Stimulated activated CD4-positive, alpha-beta T cell treated with anti-CD3 and anti-CD28 coated beads, TNF-alpha, amount 100 ng/mL, for 48 hours (primary cell): ENCODE measurements at places on chromosomes 5 and 9.

- DNase-seq: no peak
Observed at GRCh38 chr5:55481293-55481855, 53.4 kb downstream of the PLPP1 start.

DNA sequence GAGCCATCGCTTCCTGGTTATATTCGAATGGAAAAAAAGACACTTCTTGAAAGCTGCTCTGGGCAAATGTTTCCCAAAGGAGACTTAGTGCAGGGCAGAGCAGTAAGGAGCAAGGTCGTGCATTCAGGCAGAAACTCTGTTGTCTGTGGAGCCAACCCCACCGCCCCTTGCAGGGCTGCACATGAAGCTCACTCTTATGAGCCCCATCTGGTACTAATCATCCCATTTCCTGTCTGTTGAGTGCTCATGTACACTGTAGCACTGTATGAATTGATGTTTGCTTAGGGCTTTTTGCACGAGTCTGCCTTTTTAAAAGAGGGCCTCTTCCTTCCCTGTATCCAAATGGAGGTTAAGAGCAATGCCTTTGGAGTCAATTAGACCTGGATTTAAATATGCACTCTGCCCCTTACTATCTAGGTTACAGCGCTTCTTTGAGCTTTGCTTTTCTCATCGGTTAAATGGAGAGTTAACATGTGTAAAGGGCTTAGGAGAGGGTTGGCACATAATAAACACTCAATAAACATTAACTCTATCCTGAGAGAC lies 25.4 kb downstream of the HMHB1 start:
- no peak for DNase-seq

- peak; percentile 49 for DNase-seq
Observed at GRCh38 chr9:99824378-99825171, 2.9 kb downstream of the NR4A3 start.

DNA sequence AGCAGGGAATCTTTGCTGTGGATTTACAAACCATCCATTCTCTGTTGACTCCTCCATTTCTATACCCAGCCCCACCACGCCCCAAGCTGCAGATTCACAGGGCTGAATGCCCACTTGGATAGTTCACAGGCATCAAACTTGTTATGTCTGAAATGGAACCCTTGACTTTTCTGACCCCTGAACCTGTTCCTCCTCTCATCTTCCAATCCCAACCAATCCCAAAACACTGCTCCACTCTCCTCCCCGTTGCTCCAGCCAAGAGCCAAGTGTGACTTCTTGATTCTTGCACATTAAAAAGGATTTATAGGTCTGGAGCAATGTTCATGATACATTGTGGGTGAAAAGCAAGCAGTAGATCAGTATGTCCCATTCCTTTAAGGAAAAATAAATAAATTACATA lies 145.6 kb downstream of the DAB2IP start:
- DNase-seq: no peak

DNA sequence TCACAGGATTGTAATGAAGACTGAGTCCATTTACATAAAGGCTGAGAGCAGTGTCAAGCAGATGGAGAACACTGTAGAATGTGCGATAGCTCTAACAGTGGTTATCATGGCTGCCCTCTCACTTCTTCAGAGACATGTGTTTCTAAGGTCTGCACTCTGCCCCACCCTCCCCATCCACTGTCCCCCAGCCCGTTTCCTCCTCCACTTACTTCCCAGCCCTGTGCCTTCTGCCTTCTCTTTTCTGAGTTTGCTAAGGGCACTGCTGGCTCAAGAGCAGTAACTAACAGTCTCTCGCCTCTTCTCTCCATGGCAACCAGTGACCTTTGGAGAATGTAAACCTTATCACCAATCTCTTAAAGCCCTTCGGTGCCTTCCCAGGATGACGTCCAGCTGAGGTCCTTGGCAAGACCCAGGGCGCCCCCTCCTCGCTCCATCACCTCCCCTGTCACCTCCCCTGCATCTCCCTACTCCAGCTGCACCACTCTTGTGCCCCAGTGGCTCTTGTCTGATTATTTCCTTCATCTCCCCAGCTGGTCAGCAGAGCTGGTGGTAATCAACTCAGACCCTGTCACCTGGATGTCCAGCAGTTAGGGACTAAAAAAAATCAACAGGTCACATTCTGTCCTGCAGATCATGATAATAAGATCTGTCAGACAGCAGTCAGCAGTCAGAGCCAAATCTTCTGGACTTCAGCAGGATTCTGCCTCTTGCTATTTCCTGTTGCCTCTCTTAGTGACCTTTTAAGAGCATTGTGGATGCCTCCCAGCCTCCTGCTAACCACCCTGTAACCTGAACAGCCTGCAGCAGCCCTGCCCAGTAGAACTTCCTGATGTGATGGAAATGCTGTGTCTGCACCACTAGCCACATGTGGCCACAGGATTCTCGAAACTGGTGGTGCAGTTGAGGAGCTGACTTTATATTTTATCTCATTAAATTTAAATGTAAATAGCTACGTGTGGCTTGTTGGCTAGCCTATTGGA lies 9.0 kb downstream of the FXN start:
- no peak for DNase-seq

DNA sequence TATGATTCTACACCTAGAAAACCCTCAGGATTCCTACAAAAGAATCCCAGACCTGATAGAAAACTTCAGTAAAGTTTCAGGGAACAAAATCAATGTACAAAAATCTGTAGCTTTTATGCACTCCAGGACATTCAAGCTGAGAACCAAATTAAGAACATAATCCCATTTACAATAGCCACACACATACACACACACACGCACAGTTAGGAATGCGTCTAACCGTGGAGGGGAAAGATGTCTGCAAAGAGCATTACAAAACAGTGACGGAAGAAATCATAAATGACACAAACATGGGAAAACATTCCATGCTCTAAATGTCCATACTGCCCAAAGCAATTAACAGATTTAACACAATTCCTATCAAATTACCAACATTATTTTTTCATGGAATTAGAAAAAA lies 51.4 kb upstream of the CAST start:
- DNase-seq: no peak

GRCh38 chr5:10678244-10678643 lies 82.8 kb downstream of the DAP start:
- no peak for DNase-seq

- DNase-seq: no peak
Observed at GRCh38 chr9:38697776-38698300, 22.1 kb downstream of the FAM240B start.

GRCh38 chr9:110532908-110533665 lies 46.5 kb downstream of the SVEP1 start:
- no peak for DNase-seq

DNA sequence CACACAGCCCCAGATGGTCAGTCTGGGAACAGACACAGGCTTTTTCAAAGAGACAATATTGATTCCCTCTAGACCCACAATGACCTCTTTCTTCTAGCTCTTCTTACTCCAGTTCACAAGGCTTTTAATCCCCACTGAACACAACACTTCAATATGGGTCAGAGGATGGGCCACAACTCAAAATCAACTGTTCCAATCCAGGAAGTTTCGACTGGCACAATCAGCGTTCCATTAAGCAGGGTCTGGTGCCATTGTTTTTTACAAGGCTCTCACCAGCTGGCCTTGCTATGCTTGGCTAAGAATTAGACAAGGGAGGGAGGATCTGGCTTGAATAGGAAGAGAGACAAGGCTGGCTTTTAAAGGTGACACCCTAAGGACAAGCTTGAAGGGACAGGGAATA lies 199.4 kb upstream of the SLC24A2 start:
- no peak for DNase-seq

DNA sequence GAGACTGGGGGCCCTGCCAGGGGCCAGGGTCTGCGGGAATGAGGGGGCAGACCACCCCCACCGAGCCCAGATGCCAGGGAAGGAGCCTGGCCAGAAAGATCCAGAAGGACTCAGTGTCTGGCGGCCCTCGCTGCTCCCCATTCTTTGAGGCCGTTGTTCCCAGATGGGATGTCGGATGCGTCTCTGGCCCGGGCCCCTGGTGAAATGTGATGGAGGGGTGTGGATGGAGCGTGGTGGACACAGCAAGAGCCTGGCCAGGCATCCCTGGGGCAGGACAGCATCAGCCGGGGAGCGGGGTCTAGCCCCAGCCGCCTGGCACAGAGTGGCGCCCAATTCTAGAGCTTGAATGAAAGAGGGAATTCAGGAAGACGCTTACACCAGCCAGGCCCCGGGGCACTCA lies 46.2 kb upstream of the NKD2 start:
- DNase-seq: no peak

GRCh38 chr5:158559643-158560042 lies 540.1 kb downstream of the EBF1 start:
- no peak for DNase-seq

DNA sequence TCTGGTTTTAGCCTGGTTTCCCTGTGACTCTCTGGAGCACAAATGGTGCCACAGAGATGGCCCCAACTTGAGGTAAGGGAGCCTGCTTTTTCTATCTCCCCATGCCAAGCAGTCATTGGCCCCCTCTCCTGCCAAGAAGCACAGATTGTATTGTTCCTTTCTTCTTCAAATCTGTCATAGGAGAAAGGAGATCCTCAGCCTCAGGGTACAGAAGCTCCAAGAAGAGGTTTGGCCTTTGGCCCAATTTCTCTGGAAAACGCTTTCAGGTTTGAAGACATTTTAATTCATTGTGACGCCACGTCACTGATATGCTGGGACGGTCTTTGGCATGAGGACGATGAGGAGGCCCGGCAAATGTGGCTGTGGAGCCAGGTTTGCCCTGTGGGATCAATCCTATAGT lies 29.2 kb upstream of the PANK3 start:
- DNase-seq: no peak

- no peak for DNase-seq
Observed at GRCh38 chr9:35771534-35771933, 17.5 kb upstream of the MSMP start.

- no peak for DNase-seq
Observed at GRCh38 chr9:132798817-132799790, 79.0 kb downstream of the AK8 start.

- no peak for DNase-seq
Observed at GRCh38 chr5:25255128-25255527, 610.4 kb upstream of the CDH10 start.

GRCh38 chr5:116733991-116734975 lies 159.7 kb upstream of the SEMA6A start:
- DNase-seq: no peak

DNA sequence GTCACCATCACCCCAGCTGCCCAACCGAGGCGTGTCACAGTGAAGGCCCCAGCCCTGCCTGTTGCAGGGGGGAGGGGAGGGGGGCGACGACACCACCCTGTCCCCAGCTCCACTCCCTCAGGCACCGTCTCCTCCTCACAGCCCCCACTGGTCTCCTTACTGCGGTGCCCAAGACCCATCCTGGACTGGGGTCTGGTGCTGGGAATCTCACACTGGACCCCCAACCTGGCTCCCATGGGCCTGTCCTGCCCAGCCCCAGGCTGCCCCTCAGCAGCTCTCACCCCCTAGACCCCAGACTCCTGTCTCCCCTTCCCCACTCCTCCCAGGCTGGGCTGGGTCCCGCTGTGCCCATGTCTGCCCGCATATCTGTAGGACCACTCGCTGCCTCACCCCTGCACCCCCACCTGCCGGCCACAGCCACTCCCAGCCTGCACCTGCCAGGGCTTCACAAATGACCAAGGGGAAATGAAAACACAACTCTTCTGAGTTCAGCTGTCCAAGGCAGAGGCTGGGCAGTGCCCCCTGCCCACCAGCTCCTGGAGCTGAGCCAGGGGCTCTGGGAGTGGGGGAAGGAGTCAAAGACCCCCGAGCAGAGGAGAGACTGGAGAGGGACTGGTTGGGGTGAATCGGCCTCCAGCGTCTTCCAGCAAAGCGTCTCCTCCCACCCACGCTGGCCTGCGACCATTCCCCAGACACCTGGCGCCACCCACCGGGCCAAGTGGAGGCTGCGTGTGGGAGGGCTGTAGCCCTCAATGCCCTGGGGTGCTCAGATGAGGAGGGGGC lies 32.6 kb upstream of the EGFL7 start:
- peak; percentile 65 for DNase-seq

DNA sequence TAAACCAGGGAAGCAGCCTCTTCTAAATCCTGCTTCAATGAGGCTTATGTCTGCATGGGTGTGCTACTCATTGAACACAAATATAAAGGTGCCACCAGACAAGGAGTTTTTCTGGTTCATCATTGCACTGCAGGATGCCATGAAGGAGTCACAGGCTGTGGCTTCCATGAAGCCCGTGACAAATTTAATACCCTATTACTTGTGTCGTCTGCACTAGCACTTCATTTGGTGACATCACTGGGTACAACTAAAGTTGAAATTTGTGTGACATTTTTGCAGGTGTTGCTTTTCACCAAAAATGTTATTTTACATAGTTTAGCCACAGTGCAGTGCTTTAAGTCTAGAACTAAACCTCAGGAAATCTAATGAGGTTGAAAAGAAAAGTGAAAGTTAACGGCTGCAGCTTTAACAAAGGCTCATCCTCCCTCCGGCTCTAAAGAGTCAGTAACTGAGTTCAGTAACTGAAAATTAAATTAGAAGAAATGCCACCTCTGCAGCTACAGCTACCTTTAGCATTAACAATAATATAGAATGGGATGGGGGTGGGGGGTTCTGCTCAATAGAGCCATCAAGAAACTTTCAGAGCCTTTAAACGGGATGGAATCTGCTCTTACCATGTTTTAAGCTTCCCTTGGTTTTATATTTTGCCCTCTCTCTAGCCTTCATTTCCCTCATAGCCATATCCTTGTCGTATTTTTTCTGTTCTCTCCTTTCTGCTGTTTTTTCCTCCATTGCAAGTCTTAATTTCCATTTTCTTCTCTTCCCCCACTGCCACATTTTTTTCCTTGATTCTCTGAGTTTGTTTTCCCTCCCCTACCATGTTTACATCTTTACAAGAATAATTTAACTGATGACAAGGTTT lies 233.8 kb upstream of the TMEM161B start:
- DNase-seq: no peak

DNA sequence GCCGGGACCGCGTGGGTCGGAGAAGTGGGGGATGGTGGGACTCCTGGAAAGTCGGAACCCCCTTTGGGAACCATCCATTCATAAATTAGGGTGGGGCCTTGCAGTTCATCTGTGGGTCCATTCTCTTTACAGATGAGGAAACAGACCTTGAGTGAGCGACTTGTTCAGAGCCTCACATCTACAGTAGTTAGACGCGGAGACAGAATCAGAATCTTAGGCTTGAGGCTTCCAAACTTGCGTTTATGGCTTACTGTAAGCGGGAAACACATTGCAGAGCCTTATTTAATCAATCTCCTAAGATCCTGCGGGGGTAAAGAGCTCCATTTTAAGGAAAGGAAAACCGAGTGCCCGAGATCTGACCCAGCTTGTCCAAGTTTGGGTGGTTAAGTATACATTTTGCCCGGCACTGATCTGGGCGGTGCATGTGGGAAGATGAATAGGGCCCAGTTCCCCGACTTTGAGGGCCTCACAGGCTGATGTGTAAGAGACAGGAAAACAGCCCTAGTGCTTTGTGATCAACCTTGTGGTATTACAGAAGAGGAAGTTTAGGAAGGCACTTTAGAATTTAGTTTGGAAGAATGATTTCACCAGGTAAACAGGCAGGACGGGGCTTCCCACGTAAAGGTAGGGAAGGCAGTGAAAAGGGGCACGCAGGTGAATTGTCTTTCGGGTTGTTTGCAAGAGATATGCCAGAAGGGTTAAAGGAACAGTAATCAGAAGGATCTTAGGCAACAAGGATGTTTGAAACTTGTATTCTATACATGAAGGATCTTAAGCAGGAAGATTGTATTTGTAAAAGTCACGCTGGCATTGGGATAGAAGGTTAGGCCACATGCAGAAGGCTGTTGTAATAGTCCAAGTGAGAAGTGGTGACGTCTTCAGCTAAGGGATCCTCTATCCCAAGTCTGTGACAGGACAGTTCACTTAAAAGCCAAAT lies 744 bp downstream of the TARS1 start:
- DNase-seq: peak; percentile 14
